PC-3 (cell line): ENCODE measurements at places on chromosomes 12 and 14.

- DNase-seq = no peak
Observed at GRCh38 chr12:120514002-120514401, 15.0 kb downstream of the COQ5 start.

DNA sequence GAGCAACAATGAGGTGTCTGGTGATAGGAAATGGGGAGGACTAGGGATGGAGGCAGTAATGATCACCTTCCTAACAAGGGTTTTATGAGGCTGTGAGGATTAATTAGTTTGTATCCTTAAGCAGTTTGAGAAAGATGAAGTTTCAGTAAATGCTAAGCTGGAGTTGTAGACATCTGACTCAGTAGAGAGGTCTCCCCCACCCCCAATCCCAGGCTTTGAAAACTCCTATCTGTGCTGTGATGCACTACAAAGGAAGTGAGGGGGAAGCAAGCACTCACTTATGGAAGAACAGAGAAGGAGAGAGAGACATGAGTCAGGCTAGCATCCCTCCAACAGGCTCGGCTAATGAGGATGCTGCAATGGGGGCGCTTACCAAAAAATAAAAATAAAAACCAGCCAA, 5.5 kb upstream of the BCL11B start:
- DNase-seq = no peak

GRCh38 chr12:91774434-91774921, 371.2 kb downstream of the BTG1 start:
- peak; percentile 59 for DNase-seq

DNA sequence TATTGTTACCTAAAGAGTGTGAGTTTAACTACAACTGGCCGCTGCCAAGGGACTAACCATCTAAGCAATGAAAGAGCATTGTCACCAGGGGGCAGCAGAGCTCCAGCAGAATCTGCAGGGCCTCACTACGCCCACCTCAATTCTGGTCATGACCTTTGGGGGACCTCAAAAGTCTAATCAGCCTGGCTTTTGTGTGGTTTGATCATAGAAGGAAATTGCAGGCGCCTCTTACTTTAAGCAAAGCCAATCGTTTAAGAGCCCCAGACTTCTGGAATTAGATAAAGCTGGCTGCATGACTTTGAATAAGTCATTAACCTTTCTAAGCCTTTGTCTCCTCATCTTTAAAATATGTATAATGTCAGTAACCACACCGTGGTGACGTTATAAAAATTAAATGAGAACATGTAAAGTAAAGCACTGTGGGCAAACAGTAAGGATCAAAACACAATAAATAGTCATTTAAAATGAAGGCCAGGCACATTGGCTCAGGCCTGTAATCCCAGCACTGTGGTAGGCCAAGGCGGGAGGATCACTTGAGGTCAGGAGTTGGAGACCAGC, 58.6 kb downstream of the TBX3 start:
- peak; percentile 74 for DNase-seq

- no peak for DNase-seq
Observed at GRCh38 chr14:99225436-99226203, 46.4 kb downstream of the BCL11B start.
